Right forelimb (tissue), 1 donor: ENCODE measurements at places on chromosomes 6 and 20.

- no peak for DNase-seq
Observed at GRCh38 chr20:32930701-32931100, 72.0 kb downstream of the EFCAB8 start.

DNA sequence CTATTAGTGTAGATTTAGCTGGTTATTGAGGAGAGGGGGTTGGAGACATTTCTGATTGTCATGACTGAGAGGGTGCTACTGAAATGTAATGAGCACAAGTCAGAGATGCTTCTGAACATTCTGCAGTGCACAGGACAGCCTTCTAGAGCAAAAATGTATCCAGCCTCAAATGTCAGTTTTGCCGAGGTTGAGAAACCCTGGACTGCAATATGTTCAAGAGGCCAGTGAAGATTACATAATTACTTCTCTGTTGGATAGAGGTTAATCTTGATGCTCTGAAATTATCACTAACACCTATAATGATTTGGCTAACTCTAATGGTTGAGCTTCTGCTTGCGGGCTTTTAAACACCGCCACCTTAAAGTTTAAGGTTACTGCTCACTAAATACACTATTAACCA, 3.4 kb upstream of the DUSP22 start:
- DNase-seq, result no peak

GRCh38 chr6:145075425-145075824, 659.9 kb downstream of the EPM2A start:
- no peak for DNase-seq

DNA sequence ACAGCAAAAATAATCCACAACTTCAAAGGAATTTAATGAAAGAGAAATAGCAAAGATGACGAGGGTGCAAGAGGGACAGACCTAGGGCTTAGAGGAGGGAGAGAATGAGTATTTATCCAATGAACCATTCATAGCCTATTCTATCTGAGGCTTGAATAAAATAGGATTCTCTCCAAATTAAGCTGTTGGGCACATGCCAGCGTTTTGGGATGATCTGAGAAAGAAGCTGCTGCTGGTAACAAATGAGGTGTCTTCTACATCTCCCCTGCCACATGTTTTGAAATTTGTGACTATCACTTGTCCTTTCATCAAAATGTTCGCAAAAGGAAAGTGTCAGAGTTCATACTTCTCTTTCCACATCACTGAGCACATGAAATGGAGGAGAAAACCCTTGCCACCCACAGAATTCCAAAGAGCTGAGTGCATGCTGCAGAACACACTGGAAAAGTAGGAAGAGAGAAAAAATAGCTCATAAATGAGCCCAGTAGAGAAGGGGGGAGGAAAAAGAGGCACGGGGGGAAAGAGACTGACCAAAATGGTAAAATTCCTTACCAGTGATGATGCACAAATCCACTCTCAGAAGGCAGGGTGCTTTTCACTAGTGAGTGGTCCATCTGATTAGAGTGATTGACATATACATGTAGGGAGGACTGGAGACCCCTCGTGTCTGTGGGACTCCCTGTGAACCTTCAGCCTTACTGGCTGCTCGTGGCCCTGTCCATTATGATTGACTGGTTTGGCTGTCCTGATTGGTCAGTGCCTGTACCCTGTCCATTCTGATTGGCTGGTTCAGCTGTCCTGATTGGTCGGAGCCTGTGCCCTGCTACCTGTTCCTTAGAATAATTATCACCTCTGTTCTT, 180.5 kb downstream of the OGFRL1 start:
- DNase-seq, result no peak

GRCh38 chr20:52015155-52015554, 176.4 kb downstream of the ZFP64 start:
- DNase-seq, result no peak

GRCh38 chr6:75081047-75081446, 124.8 kb downstream of the COL12A1 start:
- DNase-seq, result no peak

DNA sequence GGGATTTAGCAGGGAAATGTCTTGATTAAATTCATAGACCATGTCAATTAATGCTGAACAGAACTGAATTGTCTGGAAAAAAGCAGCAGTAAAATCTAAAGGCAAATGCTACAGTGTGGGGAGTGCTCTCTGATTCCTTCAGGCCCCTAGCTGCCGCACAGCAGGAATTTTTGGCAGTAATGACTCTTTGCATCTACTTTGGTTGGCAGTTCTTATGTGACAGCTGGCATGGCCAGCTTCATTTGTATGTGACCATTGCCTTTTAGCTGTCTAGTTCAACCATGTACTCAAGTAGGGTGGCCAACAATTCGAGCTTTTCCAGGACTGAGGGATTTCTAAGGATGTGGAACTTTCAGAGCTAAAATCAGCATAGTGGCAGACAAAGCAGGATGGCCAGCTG, 499.1 kb upstream of the MAN1A1 start:
- DNase-seq, result no peak

DNA sequence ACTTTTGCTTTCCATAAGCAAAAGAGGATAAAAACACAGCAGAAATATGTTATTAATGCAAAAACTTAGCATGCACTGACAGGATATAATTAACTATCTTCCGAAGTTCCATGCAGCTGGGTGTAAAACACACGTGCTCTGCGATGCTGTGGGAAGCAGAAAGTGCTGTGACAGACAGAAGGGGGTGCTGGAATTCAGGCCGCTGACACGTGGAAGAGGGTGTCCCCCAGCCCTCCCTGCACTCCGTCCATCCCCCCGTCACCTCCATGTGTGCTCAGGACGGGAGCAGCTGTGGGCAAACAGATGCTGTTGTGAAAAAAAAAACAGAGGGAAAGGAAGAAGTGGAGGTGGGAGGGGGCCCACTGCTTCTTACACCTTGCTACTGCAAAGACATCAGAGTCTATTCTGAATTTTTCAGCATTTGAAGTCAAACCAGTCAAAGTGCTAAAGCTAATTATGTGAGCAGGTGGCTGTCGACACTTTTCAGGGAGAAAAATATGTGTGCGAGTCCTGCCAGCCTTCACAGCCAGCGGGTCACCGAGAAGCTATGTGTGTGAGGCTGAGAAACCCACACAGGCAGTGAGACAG, 175.9 kb upstream of the AFDN start:
- no peak for DNase-seq

GRCh38 chr6:128259029-128259724, 261.2 kb downstream of the PTPRK start:
- DNase-seq, result no peak
